ENCODE measurements at places on chromosomes 6 and 20.
A peak's percentile ranks its signal among the peaks of the same experiment; 100 is the strongest.

DNA sequence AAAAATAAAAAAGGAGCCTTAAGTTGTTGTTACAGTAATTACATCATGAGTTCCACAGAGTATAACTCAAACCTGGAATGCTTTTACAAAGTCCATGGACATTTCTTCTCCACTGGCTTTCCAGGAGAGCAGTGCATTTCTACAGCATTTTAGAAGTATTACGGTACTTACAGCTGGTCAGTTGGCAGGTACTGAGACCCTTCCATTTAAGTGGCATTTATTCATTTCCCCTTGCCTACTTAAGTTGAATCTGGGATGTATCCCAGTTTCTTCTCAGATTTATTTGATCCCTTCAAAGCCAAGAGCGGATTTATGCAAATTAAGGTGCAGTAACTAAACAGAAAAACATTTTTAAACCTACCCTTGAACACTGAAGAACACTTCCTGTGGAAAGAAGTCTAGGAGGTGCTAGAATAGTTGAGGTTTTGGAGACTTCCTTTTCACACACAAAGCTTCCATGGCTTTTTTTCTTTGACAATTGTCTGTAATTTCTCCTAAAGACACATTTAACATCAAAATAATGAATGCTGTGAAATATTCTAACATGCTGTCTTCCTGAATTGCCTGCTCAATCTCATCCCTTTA is 3.4 kb downstream of the PRDM13 start:
- no peak for DNase-seq

GRCh38 chr6:94300424-94301144 is 881.2 kb upstream of the EPHA7 start:
- DNase-seq: no peak

DNA sequence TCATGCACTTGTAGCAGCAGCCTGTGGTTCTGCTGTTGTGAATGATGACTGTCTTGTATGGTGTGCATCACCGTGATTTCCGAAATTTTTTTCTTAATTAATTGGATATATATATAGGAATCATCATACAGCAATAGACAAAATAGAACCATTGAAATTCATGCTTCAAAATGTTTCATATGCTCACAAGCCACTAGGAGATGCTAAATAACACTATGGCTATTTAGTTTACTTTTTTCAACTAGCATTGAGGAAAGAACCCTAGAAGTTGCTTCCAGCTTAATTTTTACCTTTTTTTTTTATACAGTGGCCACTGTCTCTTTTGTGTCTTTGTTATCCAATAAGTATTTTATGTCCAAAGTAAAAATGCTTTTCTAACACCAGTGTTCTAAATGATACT is 485.4 kb downstream of the CDKAL1 start:
- DNase-seq: no peak

- DNase-seq: no peak
Measured at GRCh38 chr20:52305858-52306257, 114.3 kb upstream of the ZFP64 start.

- no peak for DNase-seq
Measured at GRCh38 chr20:34074101-34074760, 37.8 kb downstream of the EIF2S2 start.

- no peak for DNase-seq
Measured at GRCh38 chr20:25077610-25078169, 4.3 kb downstream of the VSX1 start.

- DNase-seq: no peak
Measured at GRCh38 chr6:32192608-32193039, at the start of gene GPSM3. TSS of gene GPSM3 (minus strand) at chr6:32192643. CDS start at chr6:32192513, 130 bp downstream.

DNA sequence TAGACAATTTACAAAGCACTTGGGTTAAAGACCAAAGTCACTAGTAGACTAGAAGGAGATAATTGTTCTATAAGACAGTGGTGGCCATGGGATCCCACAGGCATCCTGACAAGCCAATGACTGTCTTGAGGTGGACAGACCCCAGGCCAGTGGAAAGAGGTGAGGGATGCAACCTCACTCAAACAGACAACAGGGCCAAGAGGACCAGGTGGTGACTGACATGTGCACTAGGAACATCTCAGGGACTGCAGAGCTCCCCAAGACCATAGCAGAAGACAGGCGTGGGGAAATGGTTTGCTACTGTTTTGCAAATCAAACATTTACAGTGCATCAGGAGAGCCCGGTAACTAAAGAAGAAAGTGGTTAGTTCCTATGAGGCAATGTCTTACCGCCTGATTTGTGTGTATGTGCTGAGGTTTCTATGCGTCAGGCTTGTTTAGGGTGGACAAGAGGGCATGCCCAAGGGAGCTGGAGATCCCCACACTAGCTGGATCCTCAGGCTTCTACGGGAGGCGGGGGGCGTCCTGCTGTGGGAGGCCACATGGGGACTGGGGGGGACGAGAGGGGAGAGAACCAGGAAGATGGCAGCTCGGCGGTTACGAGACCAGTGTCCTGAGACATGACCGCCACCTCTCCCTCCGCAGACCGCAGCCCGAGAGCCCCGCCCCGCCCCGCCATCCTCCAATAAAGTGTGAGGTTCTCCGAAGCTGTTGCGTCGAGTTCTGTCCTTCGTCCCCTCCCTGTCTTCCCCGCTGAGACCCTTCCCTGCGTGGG is 623 bp upstream of the MRPS26 start:
- peak; percentile 81 for DNase-seq

DNA sequence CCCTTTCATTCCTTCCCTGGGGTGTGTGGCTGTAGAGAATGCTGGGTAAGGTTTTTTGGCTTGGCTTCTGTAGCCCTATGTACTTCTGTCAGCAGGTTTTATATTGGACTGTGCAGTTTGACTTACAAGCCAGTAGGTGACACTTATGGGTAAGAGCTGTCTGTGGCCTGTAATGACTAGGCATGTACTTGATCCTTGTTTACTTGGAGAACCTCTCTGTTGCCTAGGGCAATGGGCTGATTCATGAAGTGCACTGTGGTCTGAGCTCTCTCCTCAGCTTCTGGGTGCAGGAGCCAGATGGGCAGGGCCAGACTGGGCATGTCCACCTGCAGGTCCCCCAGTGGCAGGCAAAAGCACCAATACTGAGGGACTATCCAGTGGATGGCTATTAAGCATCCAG is 544.6 kb downstream of the ADGRB3 start:
- DNase-seq: no peak

GRCh38 chr6:12297363-12298016 is 7.3 kb downstream of the EDN1 start:
- no peak for DNase-seq

DNA sequence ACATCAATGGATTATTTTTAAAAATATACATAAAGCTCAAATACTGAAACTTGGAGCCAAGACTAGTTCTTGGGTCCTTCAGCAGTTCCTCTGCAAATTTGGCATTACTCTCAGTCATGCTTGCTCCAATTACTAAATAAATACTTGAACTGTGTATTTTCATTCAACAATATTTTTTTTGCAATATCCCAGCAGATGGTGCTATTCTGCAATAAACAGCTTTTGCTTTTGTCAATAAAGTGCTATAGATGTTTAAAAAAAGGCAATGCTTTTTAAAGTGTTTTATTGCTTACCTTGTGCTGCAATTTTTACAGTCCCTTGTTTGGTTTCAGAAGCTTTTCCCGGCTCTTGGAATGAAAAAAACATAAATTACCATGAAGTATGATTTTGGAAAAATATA is 243.4 kb downstream of the TRDN start:
- no peak for DNase-seq

GRCh38 chr20:5886788-5887187 is 63.5 kb downstream of the TRMT6 start:
- no peak for DNase-seq

DNA sequence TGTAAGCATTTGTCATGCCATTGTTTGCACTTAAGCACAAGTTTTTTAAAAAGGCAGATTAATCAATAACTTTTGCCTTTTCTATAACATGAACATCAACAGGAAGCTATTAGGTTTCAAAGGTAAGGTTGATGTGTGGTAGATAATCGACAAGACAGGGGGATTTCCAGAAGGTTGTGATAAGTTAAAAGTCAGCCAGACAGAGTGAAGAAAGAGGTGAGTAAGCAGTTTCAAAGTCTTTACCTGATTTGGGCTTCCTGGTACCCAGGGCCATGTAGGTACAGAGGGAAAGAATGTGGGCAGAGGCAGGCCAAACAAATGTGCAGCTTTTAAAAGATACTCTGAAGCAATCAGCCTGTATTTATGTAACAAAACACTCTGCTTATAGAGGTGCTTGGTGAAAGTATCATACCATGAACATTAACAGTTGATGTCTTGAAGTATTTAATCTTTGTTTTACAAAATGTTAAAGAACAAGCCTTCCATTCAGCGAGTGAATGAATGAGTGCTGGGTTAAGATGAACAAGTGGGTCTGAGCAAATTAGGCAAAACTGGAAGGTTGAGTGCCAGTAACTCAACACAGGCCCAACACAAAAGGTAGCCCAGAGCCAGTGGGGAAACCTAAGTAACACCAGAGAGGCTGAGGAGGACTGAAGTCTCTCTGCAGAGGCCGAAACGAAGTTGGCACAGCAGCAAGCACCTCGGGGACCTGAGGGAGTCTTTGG is 60.2 kb downstream of the LRRC1 start:
- DNase-seq: no peak

DNA sequence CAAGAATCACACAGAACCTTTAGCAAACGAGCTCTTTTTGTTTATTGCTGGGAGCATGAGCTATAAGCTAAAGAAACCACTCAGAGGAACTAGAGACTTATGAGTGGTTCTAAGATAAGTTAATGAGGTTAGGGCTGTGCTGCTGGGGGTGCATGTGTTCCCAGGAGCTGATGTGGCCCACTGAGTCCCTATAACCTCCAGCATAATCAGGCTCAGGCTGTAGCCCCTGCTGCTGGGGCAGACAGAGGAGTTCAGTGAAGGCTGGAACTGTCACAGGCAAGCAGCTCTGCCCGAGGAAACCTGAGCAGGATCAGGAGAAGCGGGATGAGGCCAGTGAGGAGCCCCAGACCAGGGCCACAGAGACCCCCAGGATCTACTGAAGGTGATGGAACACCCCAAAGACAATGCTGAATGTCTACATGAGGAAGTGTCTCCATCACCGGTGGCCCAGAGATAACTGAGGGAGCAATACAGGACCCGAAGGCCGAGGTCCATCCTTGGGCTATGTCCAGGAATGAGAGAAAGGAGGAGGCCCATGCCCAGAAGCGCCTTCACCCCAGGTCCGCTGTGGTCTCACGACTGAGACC is 17.3 kb downstream of the TUBB2B start:
- no peak for DNase-seq

GRCh38 chr6:145689529-145689928 is 45.8 kb downstream of the EPM2A start:
- DNase-seq: no peak

DNA sequence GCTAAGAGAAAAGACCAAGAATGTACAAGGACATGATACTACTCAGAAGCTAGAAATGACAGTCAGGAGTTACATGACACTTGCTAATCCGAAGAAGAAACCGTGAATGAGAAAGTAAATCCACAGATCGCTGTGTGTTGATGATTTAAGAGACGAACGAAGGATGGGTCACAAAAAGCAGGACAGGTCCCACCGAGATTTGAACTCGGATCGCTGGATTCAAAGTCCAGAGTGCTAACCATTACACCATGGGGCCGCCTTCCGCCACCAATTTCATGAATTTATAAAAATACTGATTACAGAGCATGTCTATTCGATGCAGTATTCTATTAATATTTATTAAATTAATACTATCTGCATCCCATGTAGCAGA is 54.0 kb upstream of the BTN3A2 start:
- no peak for DNase-seq

- DNase-seq: no peak
Measured at GRCh38 chr20:33239418-33239817, 3.6 kb downstream of the BPIFA1 start.

- no peak for DNase-seq
Measured at GRCh38 chr6:88248709-88249321, 82.7 kb upstream of the CNR1 start.

GRCh38 chr6:107144014-107144413 is 28.7 kb upstream of the BEND3 start:
- DNase-seq: no peak

DNA sequence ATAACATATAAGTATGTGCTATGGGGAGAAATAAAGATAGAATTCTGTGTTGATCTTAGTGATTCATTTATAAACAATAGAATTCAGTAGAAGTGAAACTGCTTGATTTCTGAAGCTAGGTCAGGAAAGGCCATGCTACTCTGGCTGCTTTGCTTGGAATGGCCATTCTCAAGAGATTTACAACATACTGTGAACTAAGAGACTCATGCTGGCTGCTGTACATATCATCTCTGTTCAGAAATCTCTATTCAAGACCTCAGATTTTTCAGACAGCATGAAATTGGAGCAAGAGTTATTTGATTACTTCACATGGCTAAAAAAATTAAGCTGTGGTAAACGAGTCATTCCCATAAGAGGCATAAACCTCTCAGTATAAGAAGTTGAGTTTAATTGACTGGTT is 662.6 kb downstream of the BCKDHB start:
- DNase-seq: no peak

DNA sequence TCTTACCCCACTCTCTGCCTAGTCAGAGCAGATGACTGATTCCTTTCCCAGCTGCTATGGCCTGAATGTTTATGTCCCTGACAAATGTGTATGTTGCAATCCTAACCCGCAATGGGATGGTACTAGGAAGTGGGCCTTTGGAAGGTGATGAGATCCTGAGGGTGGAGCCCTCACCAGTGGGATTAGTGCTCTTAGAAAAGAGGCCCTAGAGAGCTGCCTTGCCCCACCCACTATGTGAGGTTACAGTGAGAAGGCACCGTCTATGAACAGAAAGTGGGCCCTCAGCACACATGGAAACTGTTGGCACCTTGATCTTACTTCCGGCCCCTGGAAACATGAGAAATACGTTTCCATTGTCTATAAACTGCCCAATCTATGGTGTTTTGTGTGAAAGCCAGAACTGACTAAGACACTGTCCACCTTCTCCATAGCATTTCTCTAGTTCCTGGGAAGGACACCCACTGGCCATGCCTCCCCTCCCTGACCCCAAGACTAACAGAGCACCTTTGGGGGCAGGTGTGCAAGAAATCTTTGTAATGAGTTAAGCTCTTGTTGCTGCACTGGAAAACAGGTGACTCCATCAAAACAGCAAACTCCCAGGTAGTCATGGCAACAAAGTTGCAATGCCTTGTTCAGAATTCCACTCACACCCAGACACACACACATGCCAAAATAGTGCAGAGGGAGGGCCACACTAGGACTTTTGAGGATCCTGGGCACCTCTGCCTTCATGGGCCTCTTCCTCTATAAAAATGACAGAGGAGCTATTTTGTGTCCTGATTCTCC is 16.2 kb downstream of the GABRR2 start:
- no peak for DNase-seq

- no peak for DNase-seq
Measured at GRCh38 chr6:31663126-31663960, 1.5 kb downstream of the GPANK1 start.

- DNase-seq: no peak
Measured at GRCh38 chr6:148027201-148027600, 315.4 kb upstream of the SASH1 start.

- DNase-seq: no peak
Measured at GRCh38 chr6:119137194-119138072, 59.0 kb upstream of the FAM184A start.

DNA sequence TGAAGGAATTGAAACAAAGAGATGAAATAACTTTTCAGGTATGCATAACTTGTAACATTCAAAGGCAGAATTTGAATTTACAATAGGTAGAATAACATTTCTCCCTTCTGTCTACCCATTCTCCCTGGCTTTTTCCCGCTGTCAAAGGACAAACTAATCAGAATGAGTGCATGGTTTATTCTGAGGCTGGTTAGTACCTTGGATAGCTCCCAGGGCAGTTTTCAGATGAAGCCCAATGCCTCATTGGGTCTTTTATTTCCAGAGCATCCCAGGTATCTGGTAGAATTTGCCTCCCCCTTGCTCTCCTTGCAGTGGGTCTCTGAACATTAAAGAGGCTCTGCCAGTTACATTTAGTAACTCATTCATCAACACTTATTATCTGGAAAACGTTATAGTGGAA is 665.5 kb downstream of the BCKDHB start:
- no peak for DNase-seq
